ENCODE measurements at places on chromosomes 7 and 10.

- DNase-seq, result no peak
These were observed 53.4 kb upstream of the GDF10 start for GRCh38 chr10:47246406-47247147.

DNA sequence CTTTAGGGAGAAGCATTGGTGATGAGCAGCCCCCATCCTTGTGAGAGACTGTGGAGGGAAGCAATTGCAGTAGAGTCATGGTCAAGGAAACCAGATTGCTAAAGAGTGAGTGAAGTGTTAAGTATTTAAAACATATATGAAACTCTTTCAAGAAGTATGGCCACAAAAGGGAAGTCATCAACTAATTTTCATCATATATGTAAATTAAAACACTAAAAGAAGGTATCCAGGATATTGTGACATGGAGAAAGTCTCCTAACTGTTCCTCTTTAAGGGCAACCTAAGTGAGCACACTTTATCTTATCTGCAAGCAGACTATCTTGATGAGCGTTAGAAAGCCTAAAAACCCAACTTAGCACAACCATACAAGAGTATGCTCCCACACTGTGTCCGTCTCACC is 69.7 kb downstream of the CD36 start:
- no peak for DNase-seq

DNA sequence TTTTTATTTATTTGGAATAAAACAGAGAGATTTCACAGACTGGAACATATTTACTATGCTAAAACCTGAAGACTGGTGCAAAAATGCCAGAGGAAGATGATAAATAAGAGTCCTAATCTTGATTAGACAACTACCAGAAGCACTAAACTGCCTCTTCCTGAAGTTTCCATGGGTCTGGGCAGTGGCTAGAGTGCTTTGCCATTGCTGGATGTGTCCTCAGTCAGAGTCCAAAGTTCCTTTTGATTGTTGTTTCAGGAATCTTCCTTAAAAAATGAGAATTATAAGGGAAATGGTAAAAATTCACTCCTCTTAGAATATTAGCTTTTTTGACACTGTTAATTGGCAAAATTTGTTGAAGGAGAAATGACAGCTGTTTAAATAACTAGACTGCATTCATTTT is 86.3 kb upstream of the AHR start:
- DNase-seq, result no peak

GRCh38 chr10:681670-682318 is 7.7 kb downstream of the DIP2C start:
- no peak for DNase-seq

DNA sequence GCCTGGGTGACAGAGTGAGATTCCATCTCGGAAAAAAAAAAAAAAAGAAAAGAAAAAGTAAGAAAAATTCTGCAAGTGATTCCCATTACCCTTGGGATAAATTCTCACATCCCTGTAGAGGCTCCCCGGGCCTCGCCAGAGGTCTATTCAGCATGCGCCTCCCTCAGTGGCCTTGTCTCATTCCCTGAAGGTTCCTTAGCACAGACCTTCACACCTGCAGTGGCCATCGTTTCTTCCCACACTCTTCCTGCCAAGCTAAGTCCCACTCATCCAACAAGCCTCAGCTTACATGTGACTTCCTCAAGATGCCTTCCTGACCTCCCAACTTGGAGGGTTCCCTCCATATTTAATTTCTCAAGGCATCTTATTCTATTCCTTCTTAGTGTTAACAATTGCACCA is 20.9 kb upstream of the BAG3 start:
- DNase-seq, result no peak

GRCh38 chr7:135517060-135517459 is 7.2 kb upstream of the CNOT4 start:
- DNase-seq, result no peak

GRCh38 chr7:157523371-157523765 is 186.6 kb downstream of the DNAJB6 start:
- no peak for DNase-seq

DNA sequence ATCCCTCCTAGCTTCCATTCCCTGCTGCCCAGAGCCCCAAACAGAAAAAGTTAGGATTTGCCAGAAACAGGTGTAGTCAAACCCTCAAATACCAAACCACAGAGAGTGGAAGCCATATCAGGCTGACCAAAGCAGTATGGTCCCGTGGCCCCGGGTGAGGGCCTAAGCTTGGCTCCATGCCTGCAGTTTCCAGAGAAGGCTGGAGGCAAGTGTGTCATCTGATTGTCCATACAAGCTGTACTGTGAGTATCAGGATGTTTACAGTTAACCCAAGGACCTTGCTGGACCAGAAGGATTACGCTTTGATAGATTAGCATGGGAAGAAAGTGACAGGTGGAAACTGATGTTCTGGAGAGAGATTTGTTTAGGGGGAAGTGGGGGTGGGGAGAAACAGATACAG is 96.3 kb downstream of the PRKAG2 start:
- no peak for DNase-seq

DNA sequence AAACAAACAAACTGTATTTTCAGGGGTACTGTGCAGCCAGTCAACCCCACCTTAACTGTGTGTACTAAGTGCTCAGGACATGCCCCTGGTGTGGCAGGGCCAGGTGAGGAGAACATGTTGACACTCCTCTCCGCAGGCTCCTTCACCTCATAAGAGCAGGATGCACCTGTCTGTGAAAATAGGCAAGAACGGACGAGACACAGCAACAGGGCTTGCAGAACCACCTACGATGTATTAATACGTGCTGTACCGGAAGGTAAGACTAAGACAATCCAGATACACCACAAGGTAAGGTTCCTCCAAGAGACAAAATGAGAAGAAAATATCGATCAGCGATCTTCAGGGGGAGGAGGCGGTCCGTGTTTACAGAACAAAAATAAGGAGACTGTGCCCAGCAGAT is 65.8 kb upstream of the CAMK2B start:
- DNase-seq, result no peak

DNA sequence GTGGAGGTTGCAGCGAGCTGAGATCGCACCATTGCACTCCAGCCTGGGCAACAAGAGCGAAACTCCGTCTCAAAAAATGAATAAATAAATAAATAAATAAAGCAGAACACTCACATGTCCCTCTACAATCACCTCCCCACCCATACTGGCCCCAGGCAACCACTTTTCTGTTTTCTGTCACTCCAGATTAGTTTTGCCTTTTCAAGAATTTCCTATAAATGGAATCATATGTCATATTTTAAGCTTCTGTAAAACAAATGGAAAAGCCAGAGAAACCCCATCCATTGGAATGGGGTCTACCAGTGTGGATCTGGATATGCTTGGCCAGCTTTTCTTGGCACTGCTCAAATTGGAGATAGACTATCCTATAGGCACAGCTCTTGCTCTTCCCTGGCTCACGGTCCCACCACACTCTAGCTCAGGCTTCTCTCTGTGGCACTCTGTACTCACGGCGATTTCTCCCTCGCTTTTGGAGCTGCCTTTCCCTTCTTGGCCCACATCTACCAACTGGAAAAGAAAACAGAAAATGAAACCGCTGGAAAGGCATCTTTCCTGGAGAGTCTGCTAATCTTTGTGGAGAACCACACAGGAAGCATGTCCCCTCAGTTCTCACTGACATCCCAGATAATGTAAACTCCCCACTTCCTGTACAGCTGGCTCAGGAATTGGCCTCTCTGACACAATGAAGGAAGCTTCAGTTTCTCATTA is 210.1 kb downstream of the JCAD start:
- DNase-seq, result no peak

DNA sequence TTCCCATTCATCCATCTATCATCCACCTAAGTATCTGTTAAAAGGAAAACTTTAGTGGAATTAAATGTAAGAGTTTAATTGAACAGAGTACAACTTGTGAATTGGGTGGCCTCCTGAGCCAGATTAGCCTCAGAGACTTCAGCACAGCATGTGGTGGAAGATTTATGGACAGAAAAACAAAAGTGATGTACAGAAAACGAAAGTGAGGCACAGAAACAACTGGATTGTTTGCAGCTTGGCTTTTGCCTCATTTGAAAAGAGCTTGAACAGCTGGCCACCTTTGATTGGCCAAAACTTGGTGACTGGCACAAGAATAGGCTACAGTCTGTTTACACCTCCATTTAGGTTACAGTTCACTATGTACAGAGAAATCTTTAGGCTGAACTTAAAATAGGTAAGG is 1463.4 kb upstream of the CELF2 start:
- DNase-seq, result no peak

DNA sequence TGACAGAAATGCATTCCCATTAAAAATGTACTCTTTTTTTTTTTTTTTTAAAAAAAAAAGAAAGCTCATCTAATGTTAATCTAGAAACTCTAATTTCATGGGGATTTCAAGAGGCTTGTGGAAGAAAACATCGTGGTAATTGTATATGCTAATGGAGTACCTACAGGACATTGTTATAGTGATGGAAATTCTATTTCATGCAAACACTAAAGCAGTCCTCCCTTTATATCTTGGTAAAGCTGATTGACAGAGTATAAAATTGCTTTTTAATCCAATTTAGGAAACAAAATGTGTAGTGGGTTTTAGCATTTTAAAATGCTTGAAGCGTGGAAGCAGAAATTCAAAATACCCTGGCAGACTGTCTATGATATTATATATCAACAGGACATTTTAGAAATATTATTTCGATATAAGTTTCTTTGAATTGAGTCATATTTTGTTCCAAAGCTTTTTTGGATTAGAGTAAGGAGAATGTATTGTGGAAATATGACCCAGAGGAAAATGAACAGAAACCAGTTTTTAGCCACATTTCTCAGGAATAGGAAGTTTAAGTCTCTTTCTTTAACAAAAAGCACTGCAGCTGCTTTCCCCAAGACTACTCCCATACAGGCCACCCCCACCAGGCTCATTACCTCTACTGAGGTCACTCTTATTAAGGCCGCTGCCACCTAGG is 121.9 kb downstream of the WNT2 start:
- no peak for DNase-seq

DNA sequence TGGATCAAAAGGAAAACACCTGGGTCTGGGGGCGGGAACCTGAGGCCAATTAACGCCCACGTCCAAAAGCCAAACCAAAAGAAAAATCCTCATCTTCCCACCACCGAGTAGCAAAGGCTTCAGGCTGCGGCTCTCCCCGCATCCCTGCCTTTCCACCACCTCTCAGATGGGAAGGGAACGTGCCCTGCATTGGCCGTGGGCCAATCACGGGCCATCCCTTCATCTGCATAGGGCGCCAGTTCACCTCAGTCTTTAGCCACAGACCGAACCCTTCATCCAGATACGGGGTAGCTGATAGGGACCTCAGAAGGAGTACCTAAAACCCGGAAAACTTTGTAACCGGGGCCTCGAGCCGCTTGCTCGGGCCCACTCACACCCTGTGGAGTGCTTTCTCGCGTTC is 626 bp downstream of the PRPF18 start:
- DNase-seq, result no peak

DNA sequence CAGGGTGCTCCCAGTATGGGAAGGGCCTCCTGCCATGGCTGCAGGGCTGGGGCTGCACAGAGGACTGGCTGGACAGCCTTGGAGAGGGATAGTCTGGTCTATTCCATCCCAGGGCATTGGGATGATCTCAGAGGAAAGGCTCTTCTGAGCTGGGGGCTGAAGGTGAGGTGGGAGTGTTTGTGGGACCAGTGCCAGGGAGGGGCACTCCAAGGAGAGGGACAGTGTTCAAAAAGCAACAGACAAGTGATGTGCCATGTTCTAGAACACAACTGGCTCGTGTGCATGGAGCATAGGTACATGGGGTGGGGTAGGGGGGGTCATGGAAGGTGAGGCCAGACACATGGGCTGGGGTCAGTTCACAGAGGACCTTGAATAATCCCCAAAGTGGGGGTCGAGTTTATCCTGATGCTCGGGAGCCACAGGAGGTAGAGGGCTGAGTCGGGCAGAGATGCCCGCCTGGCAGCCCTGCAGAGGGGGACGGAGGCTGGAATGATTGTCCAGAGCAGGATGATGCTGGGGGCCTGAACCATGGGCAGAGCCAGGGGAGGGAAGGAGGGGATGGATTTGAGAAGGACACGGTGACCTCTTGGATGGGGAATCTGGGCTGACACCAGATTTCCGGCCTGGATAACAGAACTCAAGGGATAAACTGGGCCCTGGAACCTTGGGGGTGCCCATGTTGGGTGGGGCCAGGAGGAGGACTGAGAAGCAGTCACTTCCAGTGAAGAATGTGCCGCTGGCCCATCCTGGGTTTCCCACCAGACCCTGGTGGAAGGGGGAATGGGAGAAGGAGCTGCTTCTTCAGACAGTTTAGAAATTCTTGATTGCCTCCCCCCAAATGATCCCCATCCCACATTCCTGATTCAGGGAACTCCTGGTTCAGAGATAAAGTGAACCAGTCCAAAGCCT is 50.4 kb downstream of the NEURL1 start:
- no peak for DNase-seq

GRCh38 chr7:133234961-133235875 is 17.7 kb upstream of the EXOC4 start:
- no peak for DNase-seq

- DNase-seq, result no peak
These were observed 43.2 kb downstream of the FIGNL1 start for GRCh38 chr7:50406935-50407334.

DNA sequence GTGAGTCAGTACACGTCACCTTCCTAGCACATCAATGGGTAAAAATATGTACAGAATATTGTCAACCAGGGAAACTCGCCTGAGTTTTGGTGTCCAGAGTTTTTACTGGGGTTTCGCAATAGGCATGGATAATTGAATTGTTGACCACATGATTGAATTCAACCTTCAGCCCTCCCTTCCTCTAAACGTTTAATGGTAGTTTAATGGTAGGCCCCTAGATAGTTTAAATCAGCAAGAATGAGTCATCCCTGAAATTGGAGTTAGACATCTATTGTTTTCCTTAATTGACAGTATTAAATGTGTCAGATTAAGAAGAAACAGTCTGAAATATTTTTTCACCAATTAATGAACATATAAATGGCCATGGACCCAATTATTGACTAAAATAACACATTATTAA is 57.8 kb upstream of the CACNA2D1 start:
- no peak for DNase-seq
